ENCODE measurements at places on chromosomes 16 and 17.

GRCh38 chr17:71460943-71461342, 659.9 kb upstream of the SOX9 start:
- no peak for DNase-seq

- no peak for DNase-seq
Measured at GRCh38 chr17:36104701-36105181, 1.1 kb downstream of the CCL4 start.

DNA sequence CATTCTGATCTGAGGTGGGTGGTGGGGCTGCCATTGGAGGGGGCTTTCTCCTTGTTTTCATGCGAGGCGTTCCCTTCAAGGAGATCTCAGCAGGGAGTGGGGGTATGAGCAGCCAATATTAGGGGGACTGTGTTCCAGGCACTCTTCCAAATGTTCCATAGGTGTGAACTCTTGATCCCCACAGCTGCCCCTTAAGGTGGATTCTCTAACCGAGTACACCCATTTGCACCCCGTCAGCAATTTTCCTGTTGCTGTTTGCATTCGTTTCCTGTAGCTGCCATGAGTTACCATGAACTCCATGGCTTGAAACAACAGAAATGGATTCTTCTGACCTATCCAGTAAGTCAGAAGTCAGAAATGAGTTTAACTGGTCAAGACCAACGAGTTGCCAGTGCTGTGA, 3.7 kb upstream of the PRR15L start:
- no peak for DNase-seq

GRCh38 chr17:5042157-5043022, 7.2 kb upstream of the SLC52A1 start:
- DNase-seq = peak; percentile 75

GRCh38 chr17:290121-290521, 62.5 kb downstream of the RPH3AL start:
- no peak for DNase-seq

DNA sequence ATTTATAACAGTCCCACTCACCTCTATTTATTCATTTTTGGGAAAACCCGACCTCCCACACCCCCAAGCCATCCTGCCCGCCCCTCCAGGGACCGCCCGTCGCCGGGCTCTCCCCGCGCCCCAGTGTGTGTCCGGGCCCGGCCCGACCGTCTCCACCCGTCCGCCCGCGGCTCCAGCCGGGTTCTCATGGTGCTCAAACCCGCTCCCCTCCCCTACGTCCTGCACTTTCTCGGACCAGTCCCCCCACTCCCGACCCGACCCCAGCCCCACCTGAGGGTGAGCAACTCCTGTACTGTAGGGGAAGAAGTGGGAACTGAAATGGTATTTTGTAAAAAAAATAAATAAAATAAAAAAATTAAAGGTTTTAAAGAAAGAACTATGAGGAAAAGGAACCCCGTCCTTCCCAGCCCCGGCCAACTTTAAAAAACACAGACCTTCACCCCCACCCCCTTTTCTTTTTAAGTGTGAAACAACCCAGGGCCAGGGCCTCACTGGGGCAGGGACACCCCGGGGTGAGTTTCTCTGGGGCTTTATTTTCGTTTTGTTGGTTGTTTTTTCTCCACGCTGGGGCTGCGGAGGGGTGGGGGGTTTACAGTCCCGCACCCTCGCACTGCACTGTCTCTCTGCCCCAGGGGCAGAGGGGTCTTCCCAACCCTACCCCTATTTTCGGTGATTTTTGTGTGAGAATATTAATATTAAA, 638 bp upstream of the TMEM88 start:
- DNase-seq = no peak

- DNase-seq = no peak
Measured at GRCh38 chr17:72270273-72270924, 149.6 kb downstream of the SOX9 start.

- DNase-seq = no peak
Measured at GRCh38 chr17:42118126-42118510, 3.0 kb downstream of the KAT2A start.

- DNase-seq = no peak
Measured at GRCh38 chr16:72995151-72995881, 52.6 kb downstream of the ZFHX3 start.

GRCh38 chr17:41631025-41631897, 6.9 kb upstream of the KRT17 start:
- no peak for DNase-seq

GRCh38 chr17:65533852-65534457, 27.5 kb downstream of the AXIN2 start:
- no peak for DNase-seq

- no peak for DNase-seq
Measured at GRCh38 chr16:81530296-81530721, 85.7 kb downstream of the CMIP start.

DNA sequence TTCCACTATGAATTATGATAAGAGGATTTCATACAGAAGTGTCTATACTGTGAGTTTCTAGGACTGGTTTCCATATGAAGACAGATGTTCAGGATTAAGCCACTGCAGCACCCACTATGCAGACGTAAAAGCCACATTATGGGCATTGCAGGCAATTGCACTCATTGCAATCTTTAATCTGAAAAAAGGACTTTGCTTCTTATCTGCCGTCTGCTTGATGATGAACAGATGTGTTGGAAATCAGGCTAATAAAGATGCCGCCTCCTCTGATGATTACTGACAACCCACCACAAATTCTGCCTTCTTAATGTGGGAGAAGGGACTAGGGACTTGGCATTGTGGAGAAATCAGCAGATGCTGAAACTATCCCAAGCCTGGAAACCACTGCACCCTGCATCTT, 276.9 kb downstream of the IRF8 start:
- DNase-seq = no peak

- no peak for DNase-seq
Measured at GRCh38 chr17:44038604-44039011, 23.8 kb upstream of the TMEM101 start.
